Ovary (tissue), 10 donors: ENCODE measurements at places on chromosomes 4 and X.

GRCh38 chr4:176011529-176011928 lies 54.1 kb upstream of the WDR17 start:
- H3K36me3 ChIP-seq: no peaks in the 10 kb centered on the region
- no peaks in the 10 kb centered on the region for H3K4me1 ChIP-seq
- no peaks in the 10 kb centered on the region for H3K27me3 ChIP-seq
- H3K4me3 ChIP-seq: no peak overlapping the region
- no peak for DNase-seq

GRCh38 chrX:111123606-111124179 lies 27.7 kb downstream of the PAK3 start:
- H3K27me3 ChIP-seq: no peaks in the 10 kb centered on the region
- DNase-seq: no peak
- H3K27ac ChIP-seq: no peak overlapping the region
- no peaks in the 10 kb centered on the region for H3K4me1 ChIP-seq
- no peak overlapping the region for H3K4me3 ChIP-seq

DNA sequence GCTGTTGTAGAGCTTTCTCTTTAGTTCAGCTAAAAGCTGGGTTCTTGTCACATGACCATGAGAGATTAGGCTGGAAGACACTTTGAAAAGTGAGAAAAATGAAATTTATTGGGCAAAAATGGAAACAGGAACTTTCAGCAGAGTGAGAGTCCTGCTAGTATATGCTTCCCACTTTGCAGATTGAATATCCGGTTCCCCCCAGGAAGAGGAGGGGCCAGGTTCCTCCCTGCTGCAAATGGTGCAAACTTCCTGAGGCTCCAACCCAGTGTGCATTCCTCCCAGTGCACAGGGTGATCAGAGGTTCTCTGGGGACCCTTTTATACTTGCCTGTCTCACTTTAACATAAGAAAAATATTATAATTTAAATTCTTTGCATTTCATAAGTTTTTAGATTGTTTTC lies 119.9 kb upstream of the SPIN4 start:
- no peak overlapping the region for H3K4me3 ChIP-seq
- no peaks in the 10 kb centered on the region for H3K27me3 ChIP-seq
- no peak overlapping the region for H3K27ac ChIP-seq
- no peaks in the 10 kb centered on the region for H3K4me1 ChIP-seq
- no peaks in the 10 kb centered on the region for H3K36me3 ChIP-seq

- H3K4me1 ChIP-seq: no peaks in the 10 kb centered on the region
- no peak for DNase-seq
- H3K4me3 ChIP-seq: no peak overlapping the region
- no peak overlapping the region for H3K27ac ChIP-seq
Observed at GRCh38 chr4:169849456-169849855, 91.7 kb upstream of the HPF1 start.

DNA sequence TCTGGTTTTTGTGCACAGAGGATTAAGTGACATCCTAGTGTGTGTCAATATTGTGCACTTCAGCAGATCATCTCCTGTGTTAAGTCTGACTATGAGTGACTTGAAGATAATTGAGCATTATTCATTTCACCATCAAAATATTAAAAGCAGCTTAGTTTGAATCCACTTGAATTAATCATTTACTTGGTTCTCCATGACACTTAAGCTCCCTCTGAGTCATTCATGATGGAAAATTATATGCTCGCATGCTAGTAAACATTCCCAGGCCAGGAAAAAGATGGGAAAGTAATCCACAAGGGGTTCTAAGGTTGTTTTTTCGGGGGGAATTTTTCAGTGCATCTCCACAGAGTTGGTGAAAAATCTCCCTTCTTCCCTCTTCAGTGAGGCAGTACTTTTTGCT lies 97.2 kb upstream of the EOLA2 start:
- no peak overlapping the region for H3K27ac ChIP-seq
- H3K4me1 ChIP-seq: no peaks in the 10 kb centered on the region
- H3K27me3 ChIP-seq: no peaks in the 10 kb centered on the region

DNA sequence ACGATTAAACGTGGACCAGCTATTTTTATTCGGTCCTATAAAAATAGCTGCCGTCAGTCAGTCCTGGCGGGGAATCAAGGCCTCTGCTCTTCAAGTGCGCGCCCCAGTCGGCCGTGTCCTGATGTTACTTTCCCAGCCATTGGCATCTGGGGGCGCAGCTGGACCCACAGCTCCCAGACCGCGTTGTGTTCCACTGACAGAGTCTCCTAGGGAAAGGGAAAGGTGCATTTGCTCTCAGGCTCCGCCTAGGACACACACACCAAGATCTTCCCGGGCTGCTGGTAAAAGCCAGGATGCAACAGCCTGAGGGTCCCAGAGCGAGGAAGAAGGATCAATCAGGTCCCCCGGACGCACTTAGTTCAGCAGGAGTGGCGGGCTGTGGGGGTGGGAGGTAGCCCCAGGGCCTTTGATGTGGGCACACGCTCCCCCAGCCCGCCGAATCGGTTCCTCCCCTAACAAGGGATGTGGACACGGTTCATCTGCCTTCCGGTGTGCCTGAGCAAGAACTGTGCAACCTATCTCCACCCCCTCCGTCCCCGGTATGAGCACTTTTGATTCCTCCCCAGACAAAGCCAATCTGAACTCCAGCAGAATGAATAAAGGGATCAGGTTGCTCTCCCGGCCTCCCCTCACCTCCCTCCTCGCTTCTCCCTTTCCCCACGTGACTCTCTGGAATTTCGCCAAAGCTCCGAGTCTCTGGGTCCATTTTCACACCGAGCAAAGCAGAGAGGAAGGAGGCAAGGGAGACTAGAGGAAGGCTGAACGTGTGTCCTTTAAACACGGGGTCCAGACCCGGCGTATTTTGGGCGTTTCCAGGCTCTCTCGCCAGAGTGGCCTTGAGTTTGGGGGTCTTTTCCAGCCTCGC lies 626 bp upstream of the FRAS1 start:
- H3K4me1 ChIP-seq: peaks cover 9% of the 10 kb centered on the region
- H3K27ac ChIP-seq: no peak overlapping the region
- H3K27me3 ChIP-seq: no peaks in the 10 kb centered on the region
- no peaks in the 10 kb centered on the region for H3K36me3 ChIP-seq
- H3K4me3 ChIP-seq: peak overlapping the region; percentile 42
